ENCODE measurements at places on chromosomes 11 and 22. TPM values are rescaled to one million over a fixed set of nuclear protein-coding genes. Genes with fewer than 3 reads are reported as not detected.

DNA sequence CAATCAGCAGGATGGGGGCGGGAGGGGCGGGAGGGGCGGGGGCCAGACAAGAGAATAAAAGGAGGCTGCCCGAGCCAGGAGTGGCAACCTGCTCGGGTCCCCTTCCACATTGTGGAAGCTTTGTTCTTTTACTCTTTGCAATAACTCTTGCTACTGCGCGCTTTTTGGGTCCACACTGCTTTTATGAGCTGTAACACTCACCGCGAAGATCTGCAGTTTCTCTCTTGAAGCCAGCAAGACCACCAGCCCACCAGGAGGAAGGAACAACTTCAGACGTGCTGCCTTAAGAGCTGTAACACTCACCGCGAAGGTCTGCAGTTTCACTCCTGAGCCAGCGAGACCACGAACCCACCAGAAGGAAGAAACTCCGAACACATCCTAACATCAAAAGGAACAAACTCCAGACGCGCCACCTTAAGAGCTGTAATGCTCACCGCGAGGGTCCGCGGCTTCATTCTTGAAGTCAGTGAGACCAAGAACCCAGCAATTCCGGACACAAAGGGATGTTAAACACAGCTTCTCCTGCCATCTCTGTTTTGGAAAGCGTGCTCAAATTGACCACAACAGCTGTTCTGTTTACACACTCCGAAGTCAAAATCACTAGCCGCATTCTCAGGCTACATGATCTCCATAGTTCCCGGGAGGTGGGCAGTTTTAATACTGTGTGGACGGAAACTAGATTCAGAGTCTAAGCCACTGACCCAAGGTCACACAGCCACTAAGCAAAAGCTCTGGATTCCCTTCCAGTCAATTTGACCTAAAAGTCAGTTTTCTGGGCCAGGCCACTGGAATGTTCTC lies 11.9 kb downstream of the PLAAT2 start:
- no peak for DNase-seq

GRCh38 chr22:21714786-21715185 lies 20.8 kb downstream of the YPEL1 start:
- DNase-seq = peak; percentile 28

DNA sequence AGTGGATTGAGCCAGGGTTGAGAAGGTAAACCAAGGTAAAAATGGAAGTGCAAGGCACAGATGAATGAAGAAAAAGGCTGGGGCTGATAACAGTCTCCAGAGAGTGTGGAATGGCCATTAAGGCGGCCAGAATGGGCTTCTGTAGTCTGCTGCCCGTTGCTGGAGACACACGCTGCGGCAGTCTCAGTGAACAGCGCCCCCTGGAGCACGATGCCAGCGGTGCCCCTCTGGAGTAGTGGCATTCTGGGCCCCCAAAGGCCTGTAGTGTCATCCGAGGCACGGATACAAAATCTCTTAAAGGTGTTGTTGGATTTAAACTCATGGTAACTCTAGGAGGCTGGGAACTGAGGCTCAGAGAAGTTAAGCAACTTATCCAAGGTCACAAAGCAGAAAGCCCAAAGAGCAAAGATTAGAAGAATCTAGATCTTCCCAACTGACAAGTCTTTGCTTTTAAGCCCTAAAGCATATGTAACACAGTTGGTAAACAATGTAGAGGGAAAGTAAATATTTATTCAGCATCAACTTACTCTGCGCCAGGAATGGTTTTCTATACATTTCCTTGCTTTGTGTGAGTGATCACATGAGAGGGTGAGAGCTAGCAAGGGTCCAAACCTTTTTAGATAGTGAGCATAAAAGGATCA lies 18.2 kb downstream of the KCNJ1 start:
- DNase-seq = peak; percentile 65

The PNPLA3 gene
- total RNA-seq = 0.29 TPM

The EIF3F gene
- 182 TPM for total RNA-seq

The HEPHL1 gene
- 4.4 TPM for total RNA-seq

DNA sequence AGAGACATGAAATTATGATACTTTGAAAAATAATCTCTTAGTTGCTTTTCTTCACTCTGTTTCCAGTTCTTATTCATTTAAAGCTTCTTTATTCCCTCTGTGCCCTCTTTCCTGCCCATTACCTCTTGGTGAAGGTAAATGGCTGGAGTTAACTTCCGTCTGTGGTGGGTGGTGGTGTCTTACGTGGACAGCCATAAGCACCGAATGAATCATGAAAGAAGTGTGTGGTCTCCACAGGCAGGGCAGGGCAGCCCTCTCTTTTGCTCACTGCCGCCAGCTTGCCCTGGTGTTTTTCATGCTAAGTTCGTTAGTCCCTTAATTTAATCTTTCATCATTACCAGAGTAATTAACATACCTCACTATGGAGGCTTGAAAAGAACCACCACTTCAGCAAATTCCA lies 98.7 kb upstream of the SORL1-AS1 start:
- no peak for DNase-seq

The KBTBD4 gene
- 9.2 TPM for total RNA-seq

The HIKESHI gene
- total RNA-seq = 16.0 TPM

DNA sequence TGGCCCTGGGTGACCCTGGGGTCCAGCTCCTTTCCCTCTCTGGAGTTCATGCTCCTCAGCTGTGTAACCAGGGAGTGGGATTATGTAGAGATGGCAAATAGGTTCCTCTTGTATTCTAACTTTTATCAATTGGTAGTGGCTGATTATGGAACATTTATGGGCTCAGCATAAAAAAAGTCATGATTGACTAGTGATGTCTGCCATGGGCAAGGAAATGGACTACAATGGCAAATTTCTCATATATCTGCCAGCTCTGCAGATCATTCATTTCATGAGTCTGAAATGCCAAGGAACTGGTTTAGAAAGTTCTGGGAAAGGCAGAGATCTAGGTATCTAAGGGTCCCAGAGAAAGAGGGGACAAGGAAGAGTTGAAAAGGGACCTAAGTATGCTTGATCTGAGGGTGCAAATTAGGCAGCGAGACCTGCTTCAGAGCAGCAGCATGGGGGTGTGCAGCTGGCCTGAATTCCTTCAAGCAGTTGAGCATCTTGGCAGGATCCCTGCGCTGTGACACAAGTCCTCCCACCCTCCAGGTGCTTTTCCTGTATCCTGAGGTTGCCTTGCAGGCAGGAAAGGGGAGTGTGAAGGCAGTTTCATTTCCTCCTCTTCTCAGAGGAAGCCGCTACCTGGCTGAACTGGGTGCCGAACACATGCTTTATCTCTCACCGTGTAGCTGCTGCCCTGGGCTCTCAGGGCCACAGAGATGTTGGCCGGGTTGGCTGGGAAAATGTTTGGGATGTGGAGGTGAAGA lies 10.4 kb downstream of the SLC15A3 start:
- no peak for DNase-seq

GRCh38 chr11:118533769-118534729 lies 3.1 kb downstream of the TMEM25 start:
- no peak for DNase-seq

- no peak for DNase-seq
Measured at GRCh38 chr22:27994481-27995331, 75.7 kb upstream of the PITPNB start.

- DNase-seq = no peak
Measured at GRCh38 chr11:123181075-123181474, 14.0 kb downstream of the CLMP start.

The JHY gene
- total RNA-seq = 3.6 TPM

DNA sequence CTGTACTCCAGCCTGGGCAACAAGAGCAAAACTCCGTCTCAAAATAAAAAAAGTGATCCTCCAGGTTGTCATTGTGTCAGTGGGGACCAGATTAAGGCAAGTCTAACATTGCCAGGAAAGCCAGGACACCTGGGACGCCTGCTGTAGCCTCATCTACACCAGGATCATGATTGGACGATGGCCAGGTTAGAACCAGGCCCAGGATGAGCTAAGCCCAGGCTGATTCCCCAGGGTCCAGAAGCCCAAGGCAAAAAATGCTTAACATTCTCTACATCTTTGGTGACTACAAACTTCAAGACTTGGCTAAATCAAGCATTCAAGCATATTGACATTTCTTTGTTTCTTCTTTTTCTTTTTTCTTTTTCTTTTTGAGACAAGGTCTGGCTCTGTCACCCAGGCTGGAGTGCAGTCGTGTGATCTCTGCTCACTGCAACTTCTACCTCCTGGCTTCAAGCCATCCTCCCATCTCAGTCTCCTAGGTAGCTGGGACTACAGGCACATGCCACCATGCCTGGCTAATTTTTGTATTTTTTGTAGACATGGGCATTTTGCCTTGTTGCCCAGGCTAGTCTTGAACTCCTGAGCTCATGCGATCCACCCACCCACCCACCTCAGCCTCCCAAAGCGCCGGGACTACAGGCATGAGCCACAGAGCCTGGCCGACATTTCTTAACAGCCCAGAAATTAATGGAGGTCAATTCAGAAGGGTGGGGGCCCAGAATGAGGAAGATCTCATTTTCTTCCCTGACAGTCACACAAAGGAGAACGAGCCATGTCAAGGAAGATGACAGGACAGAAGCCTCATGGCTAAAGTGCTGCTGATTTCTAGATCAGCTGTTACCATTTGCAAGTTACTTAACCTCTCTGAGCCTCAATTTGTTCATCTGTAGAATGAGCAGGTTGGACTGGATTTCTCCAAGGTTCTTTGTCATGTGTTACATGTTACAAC lies 12.5 kb upstream of the PTPRJ start:
- no peak for DNase-seq

DNA sequence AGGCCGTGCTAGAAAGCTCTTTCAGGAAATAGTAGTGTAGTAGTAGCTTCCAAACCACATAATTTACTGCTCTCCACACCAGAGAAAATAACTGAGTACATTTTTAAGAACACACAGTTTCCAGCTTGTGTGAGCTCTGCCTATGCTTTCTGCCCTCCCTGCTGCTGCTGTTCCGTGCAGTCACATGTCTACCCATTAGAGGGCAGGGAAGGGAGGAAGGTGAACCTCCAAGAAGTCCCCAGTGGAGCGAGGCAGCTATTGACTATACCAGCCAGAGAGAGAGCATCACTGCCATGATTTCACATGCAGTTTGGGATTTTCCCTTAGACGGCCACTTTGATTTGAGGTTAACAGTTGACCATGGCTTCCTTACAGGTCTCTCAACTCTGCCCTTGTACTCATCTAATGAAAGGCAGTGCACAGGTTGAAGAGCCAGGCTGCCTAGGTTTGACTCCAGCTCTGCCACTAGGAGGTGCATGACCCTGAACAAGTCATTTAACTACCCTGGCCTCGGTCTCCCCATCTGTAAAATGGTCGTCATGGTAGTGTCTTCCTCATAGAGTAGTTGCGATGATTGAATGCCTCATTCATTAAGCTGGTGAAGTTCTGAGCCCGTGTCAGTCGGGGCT lies 19.7 kb upstream of the CTTN start:
- DNase-seq = no peak

The HORMAD2 gene
- not detected for total RNA-seq

- no peak for DNase-seq
Measured at GRCh38 chr22:44795701-44796630, 43.6 kb downstream of the ARHGAP8 start.

- DNase-seq = no peak
Measured at GRCh38 chr22:30362651-30363281, 6.0 kb downstream of the CCDC157 start.

DNA sequence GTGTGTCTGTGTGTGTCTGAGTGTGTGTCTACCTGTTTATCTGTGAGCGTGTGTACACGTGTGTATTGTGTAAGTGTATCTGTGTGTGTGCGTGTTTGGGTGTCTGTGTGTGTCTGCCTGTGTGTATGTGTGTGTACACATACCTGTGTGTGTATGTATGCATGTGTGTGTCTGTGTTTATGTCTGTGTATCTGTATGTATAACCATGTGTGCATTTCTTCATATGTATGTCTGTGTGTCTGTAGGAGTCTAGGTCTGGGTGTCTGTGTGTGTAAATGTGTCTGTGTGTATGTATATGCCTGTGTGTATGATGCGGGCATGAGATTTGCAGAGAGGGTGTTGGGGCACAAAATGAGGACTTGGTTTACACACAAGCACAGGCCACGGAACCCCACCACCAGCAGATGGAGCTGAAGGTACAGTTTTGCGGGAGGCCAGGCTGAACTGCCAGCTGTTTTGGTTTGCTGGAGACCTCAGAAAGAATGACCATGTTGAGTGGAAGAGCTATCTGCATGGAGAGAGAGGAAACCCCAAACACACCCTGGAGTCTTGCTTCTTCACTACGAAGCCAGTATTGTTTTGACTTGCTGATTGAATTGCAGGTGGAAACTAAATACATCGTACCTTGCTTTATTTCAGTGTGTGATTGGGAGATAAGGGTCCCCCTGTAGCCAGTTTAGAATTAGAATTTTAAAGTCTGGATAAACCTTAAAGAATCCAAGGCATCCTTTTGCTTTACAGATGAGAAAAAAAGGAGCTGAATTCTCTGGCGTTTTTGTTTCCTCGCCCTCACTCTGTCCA lies 497.2 kb downstream of the NTM start:
- peak; percentile 77 for DNase-seq

DNA sequence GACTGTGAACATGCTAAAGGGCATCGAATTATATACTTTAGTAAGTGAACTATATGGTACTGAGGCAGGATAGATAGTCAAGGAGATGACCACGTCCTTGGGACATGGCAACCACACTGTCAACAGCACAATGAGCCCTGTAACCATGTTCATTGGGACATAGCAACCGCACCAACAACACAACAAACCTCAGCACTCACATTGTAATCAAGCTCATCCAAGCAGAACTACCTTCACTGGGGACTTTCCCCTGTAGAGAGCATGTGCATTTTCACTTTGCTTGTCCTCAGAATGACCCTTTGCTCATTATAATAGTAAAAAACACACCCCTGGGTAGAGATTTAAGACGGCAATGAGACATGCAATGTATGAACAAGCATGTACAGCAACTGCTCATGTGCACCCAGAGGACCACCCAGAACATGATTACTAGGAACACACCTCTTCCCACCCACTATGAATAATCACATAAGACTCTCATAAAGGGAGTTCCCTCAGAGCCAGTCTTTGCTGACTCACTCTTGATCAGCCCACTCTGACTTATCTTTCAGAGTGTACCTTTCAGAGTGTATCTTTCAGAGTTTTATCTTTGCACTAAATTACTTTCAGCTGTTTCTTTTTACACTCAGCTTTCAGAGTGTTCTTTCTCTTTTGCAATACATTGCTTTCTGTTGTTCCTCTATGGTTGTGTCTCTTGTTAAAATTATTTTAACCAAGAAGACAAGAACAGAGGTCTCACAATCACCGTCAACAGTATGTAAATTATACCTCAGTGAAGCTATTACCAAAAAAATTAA lies 4.1 kb upstream of the PLAAT2 start:
- DNase-seq = peak; percentile 97

GRCh38 chr22:29580200-29580810 lies 608 bp downstream of the NIPSNAP1 start:
- no peak for DNase-seq

GRCh38 chr22:26906464-26906863 lies 249.1 kb downstream of the MIAT start:
- no peak for DNase-seq

All from PC-3 (cell line).